Renal cortex interstitium (tissue), 15 donors: ENCODE measurements at places on chromosomes 1 and 21. TPM values are rescaled to one million over a fixed set of nuclear protein-coding genes. Genes with fewer than 3 reads are reported as not detected.

DNA sequence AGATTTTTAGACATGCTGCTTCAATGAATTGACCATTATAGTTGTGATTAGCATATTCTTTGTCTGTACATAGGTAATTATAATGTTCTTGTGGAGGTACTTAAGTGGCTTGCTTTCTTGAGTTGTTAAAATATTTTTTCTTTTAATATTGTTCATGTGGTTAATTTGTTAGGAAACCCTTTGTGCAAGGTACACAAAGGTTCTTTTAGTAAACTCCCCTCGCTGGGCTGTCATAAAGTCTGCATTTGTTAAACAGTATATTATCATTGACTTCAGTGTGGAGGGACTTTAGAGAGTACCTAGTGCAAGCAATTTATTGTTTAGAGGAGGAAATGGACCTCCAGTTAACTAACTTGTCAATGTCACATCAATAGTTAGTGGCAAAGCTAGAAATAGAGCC, 52.5 kb downstream of the DISP1 start:
- DNase-seq = no peak

DNA sequence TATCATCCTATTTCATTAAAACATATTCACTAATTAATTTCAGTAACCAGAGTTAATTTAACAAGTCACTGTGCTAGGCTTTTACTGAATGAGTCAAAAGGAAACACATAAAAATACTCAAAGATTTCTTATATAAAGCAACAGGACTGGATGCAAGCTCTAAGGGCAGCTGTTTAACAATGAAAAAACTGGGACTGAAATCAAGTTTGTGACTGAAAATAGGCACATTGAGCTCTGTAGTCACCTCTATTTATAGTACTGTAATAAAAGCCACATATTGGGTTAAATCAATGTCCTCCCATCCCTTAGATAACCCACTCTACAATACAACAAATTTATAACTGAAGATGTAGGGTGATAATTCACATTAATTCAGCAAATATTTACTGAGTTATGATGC, 52.4 kb downstream of the SMYD3 start:
- no peak for DNase-seq

GRCh38 chr1:205417870-205418635, 3.8 kb downstream of the LEMD1 start:
- no peak for DNase-seq

Gene LEMD1
- polyA plus RNA-seq = 3.5 TPM

DNA sequence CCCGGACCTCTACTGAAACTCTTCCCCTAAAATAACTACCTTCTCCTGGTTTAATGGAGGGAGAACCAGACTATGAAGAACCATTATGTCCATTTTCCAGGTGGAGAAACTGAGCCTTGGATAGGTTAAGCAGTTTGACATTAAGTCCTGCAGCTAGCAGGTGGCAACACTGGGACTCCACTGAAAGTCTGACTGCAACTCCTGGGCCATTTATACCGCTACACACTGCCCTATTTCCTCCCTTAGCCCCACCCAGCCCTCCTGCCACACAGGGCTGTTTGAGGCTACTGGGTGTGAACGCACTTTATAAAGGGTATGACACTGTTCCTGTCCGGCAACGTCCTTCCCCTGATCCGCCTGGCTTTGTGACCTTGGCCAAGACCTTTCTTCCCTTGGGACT, 511 bp upstream of the INPP5B start:
- no peak for DNase-seq

- no peak for DNase-seq
Measured at GRCh38 chr21:26471099-26471471, 102.0 kb downstream of the CYYR1 start.

DNA sequence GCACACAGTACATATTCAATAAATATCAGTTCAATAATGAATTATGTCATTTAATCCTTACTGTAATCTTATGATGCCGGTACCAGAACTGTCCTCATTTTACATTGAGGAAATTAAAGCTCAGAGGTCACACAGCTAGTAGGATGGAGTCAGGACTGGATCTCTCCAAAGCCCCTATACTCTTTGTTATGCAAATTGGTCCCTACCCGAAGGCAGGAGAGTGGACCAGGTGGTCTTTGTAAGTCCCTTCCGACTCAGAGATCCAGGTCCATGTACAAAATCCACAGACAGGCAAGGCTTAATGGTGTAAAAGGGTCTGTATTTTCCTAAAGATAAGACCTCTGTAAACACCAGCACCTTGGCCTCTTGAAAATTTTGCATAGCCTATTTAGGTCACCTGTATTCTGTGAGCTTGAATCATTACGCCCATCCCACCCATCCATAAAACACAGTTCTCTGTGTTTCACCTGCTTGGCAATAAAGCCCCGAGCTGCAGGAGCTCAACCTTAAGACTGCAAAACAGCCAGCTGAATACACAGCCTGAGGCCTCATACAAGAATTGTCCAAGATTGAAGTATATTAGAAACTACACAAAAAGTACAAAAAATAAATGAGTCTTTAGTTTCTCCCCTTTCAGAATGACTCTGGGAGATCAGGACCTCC, 41.7 kb downstream of the PLXNA2 start:
- DNase-seq = no peak

GRCh38 chr1:198212675-198213074, 55.9 kb downstream of the NEK7 start:
- no peak for DNase-seq

- DNase-seq = no peak
Measured at GRCh38 chr1:226223157-226223785, at the start of gene MIXL1. Gene MIXL1 (plus strand): TSS chr1:226223664. CDS start chr1:226223682, 18 bp downstream.

DNA sequence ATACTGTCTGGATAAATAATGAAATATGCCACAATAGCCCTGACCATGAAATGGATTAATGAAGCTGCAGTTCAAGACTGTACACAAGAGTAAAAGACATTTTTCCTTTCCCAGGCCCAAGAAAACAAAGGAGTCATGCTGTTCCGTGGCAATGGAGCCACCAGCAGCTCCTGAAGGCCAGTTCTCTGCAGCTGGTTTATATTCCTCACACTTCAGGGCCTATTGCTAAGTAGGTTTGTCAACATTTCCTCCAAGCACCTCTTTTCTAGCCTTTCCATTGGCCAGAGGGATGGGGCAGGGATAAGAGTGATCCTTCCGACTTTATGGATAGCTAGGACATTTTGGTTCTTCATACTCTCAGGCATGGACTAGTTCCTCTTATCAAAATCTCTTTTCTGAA, 24.2 kb upstream of the RGL1 start:
- DNase-seq = no peak

GRCh38 chr1:901108-901859, 22.4 kb upstream of the SAMD11 start:
- DNase-seq = no peak

- no peak for DNase-seq
Measured at GRCh38 chr1:156384007-156384406, 15.0 kb downstream of the RHBG start.

DNA sequence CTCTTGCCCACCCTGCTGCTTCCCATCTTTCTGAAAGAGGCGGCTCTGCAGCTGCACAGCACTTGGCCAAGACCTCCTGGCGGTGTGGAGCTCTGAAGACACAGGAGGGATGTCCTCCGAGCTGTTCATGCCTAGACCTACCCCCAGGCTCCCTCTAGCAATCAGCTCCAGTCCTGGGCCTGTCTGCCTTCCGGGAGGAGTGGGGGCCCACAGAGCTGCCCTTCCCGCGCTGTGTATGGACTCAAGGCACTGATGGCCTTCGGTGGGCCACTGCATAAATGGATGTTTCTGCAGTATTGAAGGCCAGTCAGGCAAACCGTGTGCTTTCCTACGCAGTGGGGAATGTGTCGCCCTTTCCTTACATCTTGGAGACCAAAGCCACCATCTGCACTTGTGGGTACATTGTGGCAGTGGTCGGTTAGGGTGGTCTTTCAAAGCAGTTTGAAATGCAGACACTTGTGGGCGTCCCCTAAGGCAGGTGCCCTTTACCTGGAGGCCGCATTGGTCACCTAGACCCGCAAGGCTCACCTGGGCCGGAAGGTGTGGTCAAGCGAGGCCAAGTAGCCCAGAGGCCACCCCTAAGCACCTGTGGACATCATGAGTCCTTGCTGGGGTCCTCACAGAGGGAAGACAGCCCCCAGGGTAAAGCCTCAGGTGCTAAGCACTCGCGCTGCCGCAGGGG, 912 bp upstream of the PKNOX1 start:
- no peak for DNase-seq

- DNase-seq = no peak
Measured at GRCh38 chr1:163399976-163400601, 78.3 kb downstream of the NUF2 start.
